ENCODE measurements at places on chromosomes 12 and 14.

GRCh38 chr14:79137045-79137430, 966.9 kb downstream of the NRXN3 start:
- DNase-seq: no peak

- DNase-seq: no peak
Observed at GRCh38 chr12:72560003-72560769, 288.0 kb downstream of the TRHDE start.

GRCh38 chr14:45199230-45199629, 53.8 kb downstream of the MIS18BP1 start:
- no peak for DNase-seq

DNA sequence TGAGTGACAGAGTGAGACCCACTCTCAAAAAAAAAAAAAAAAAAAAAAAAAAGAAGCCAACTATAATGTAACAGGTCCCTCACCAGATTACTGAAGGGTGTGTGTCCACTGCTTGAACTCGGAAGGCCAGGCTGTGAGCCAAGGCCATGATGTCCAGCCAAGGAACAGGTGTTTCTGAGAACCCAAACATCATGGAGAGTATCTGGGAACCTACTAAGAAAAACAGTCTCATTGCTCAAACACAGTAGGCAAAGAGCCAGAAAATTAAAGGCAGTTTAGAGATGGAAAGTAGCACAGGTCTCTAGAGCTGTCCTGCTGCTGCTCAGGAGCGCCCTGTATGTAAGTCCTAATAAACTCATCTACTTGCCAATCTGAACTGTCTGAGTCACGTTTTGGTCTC, 12.5 kb upstream of the MAP4K5 start:
- no peak for DNase-seq

GRCh38 chr14:69059658-69060623, 80.8 kb upstream of the ACTN1 start:
- DNase-seq: no peak

DNA sequence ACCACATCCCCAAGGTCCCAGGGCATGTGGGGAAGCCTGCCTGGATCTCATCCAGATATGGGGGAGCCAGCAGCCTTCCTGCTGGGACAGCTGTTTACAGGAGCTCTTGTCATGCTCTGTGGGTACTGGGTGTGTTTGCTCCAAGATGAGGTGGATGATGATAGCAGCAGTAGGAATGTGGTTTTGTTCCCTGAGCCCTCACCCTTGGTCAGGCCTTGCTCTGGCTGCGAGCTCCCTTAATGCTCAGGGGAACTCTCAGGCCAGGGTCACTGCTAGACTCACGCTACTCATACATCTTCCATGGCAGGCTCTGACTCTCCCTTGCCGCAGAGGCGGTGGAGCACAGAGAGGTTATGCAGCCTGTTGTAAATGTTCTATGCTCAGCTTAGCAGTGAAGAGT, 990.3 kb downstream of the AACS start:
- no peak for DNase-seq

DNA sequence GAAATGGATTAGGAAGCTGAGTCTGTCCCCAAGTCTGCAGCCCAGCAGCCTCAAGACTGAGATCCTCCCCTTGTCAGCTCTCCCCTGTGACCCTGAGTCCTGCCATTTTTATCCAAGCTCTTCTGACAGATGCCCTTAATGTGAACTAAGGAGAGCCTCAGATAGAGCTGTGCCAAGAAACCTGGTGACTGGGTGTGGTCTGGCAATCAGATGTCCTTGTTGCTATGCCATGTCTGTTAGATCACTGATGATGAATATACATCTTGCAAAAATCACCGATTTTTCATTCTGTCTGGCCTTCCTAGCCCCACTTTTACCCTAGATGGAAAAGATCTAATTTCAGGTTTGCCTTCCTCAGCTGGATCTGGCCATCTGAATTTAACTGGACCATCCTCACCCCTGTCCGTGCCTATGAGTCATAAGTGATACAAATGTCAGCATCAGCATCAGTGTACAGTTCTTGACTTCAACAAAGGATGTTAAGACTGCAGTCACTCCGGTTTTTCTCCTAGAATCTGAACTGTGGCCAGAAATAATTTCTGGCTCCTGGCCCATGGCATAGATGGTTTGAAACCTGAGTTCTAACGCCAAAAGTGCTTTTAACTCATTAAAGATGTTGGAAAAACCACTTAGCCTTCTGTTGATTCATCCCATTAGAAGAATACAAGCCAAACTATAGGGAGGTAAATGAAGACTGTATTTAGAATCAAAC, 61.2 kb upstream of the GRIP1 start:
- no peak for DNase-seq

- no peak for DNase-seq
Observed at GRCh38 chr12:94909663-94910062, 93.8 kb downstream of the NDUFA12 start.

DNA sequence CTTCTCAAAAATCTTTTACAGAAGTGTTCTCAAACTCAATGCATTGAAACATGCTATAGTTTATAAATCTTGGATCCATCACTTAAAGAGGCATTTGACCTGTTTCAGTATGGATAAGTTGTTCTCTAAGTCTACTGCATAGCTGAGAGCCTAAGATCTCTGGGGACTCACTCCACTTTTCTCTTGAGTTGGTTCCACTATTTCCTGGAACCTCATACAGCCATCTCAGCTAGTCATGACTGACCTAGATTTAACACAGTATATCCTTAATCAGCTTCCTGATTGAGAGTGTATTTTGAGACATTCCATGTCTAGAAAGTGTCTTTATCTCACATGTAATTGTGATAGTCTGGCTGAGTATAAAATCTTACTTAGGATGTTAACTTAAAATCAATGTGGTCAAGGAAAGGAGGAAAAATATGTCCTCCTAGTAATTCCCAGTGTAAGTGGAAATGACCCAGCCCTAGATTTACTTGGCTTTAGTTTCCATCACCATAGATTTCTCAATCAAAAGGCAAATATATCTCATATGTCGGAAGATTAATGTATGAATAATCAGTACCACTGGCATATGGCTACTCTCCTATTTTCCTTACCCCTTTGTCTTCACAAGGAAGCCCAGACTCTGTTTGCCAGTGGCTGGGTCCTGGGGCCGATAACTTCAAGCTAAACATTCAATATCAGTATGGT, 61.9 kb downstream of the KICS2 start:
- DNase-seq: no peak
